Lower lobe of right lung (tissue), 2 donors: ENCODE measurements at places on chromosomes 12 and 14.

- DNase-seq: no peak
These were observed 26.9 kb upstream of the LTBP2 start for GRCh38 chr14:74638966-74639365.

DNA sequence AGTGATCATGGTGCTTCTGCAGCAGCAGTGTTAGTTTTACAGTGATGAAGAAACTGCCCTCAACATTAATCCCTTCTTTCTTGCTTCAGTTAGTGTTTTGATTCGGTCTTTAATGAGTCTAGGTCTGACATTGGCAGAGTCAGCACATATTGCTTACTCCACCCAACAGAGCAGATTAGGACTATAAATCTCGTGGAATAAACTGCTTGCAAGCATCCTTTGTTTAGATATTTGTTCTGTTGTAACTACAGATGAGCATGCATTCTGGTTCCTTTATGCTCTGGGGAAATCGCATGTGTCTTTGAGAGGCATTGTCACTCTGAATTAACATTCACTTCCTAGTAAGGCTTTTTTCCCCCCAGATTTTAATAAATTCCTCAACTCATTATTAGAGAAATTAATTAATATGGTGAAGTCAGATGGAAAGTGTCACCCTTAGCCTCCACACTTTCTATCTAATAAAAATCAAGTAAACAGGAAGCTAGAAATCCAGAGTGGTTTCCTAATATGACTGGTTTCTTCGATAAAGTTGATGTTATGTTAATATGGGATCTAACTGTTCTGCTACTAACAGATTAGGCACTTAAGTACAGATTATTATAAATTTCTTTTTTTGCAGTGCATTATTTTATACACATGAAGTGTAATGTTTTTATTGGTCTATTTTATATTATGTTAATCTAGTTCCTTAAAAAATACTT, 86.2 kb upstream of the SSTR1 start:
- DNase-seq: no peak

DNA sequence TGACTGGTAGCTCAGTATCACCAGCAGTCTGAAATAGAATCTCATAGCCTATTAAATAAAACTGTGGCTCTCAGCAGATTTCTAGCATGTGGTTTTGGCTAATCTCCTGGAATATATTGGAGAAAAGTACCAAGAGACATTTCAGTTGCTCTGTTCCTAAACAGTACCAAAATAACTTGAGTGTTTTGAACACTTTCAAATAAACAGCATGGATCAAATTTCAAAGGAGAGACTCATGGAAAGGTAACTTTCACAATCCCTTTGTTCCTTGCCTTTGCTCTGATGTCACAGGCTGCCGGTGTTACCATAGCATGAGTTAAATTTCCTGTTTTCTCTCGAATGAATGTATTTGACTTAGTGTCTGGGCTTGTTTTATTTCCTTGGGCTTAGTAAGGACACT, 3.4 kb downstream of the ARG2 start:
- DNase-seq: no peak

- no peak for DNase-seq
These were observed 59.2 kb downstream of the RASSF8 start for GRCh38 chr12:26017484-26018211.

GRCh38 chr12:72274931-72275330, 2.8 kb downstream of the TRHDE start:
- no peak for DNase-seq

DNA sequence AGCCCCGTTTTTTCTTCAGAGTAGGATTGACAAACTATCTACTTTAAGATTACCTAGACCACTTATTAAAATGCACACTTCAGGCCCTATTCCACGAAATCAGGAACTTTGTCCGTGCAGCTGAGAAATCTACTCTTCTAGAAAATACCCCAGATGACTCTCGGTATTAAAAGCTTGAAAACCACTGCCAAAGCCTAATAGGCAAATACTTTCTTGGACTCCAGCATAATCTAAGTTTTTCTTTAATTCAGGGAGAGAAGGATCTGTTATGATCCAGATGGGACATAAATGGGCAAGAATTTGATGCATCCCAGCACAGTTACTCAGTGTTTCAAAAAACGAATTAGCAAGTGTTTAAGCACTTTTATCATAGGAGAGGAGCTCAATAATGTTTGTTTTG, 94.5 kb downstream of the TMX1 start:
- no peak for DNase-seq

DNA sequence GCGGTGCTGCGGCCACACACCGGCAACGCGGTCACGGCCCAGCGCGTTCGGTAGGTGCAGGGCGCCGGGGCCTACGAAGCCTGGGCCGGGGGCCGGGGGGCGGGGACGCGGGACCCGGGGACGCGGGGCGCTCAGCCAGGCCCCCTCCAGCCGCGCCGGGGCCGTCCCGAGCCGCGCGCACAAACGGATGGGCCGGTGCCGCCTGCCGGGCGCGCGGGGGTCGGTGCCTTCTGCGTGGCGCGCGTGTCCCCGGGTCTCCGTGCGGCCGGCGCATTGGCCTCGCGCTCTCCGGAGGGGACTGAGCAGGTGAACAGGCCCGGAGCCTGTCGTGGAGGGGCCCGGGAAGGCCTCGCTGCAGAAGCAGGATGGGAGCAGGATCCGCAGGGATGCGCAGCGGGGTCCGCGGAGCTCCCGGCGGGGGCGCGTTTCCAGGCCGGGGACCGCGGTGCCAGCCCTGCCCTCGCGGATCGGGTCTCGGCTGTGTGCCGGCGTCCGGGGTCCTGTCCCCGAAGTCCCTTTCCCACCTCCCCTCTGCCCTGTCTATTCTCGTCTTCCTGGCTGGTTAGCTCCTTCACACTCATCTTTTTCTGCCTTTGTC, 421 bp downstream of the GLT1D1 start:
- no peak for DNase-seq

DNA sequence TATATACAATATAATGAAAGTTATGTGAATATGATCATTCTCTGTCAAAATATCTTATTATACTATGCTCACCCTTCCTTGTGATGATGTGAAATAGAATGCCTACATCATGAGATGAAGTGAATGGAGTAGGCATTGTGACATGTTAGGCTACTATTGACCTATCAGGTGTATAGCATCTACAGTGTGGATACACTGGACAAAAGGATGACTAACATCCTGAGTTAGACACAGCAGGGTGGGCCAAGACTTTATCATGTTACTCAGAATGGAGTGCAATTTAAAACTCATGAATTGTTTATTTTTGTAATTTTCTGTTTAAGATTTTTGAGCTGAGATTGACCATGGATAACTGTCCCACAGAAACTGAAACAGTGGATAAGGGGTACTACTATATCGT, 53.4 kb upstream of the NAV3 start:
- no peak for DNase-seq
